Muscle of leg (tissue), 16 donors: ENCODE measurements at places on chromosomes 6 and 20. TPM values are rescaled to one million over a fixed set of nuclear protein-coding genes. Genes with fewer than 3 reads are reported as not detected.

MATN4 gene
- 0.58 TPM for total RNA-seq

GRCh38 chr6:112027942-112028674, 25.8 kb upstream of the CCN6 start:
- H3K27ac ChIP-seq, result no peak overlapping the region
- H3K27me3 ChIP-seq, result no peaks in the 10 kb centered on the region
- H3K4me1 ChIP-seq, result peaks cover 22% of the 10 kb centered on the region
- no peaks in the 10 kb centered on the region for H3K36me3 ChIP-seq
- DNase-seq, result no peak

DNA sequence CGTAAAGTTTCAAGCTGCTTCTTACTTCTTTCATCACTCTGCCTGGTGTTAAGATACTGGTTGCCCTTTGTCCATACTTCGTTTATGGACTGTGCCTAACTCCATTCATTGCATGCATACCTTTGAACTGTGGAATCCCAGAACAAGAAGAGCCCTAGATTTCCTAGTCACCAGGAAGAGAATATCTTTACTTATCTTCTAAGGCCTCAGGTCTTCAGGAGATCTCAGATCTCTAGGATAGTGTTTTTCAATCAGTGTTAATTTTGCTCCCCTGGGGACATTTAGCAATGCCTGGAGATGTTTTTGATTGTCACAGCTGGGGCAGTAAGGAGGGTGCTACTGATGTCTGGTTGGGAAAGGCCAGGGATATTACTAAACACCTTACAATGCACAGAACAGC, 35.5 kb upstream of the GJA1 start:
- H3K27ac ChIP-seq, result no peak overlapping the region
- H3K36me3 ChIP-seq, result no peaks in the 10 kb centered on the region
- H3K4me1 ChIP-seq, result no peaks in the 10 kb centered on the region
- no peak overlapping the region for H3K4me3 ChIP-seq
- H3K27me3 ChIP-seq, result no peaks in the 10 kb centered on the region

- H3K27me3 ChIP-seq, result peaks cover 7% of the 10 kb centered on the region
- peaks cover 2% of the 10 kb centered on the region for H3K4me1 ChIP-seq
- H3K36me3 ChIP-seq, result no peaks in the 10 kb centered on the region
- no peak overlapping the region for H3K27ac ChIP-seq
These were observed 100.4 kb upstream of the MLN start for GRCh38 chr6:33904050-33904746.

DNA sequence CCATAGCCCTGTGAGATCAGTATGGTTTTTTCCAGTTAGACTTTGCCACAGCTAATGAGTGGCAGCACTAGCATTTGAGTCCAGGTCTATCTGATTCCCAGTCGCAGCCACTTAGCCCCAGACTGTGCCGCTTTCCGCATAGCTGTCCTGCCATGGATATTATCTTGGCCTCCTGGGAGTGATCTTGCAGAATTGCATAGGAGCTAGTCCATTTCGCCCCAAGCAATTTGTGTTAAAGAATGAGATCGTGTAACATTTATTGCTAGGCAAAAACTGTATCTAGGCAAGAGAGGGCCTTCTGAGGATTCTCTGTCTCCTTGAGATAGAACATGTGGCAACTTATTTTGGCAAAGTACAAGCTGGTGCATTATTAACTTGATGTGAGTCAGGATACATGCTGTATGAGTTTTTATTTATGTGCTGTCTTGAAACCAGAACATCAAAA, 74.2 kb downstream of the EZR start:
- DNase-seq, result no peak
- H3K36me3 ChIP-seq, result peaks cover 4% of the 10 kb centered on the region
- no peak overlapping the region for H3K4me3 ChIP-seq
- H3K4me1 ChIP-seq, result no peaks in the 10 kb centered on the region
- H3K27ac ChIP-seq, result no peak overlapping the region

DNA sequence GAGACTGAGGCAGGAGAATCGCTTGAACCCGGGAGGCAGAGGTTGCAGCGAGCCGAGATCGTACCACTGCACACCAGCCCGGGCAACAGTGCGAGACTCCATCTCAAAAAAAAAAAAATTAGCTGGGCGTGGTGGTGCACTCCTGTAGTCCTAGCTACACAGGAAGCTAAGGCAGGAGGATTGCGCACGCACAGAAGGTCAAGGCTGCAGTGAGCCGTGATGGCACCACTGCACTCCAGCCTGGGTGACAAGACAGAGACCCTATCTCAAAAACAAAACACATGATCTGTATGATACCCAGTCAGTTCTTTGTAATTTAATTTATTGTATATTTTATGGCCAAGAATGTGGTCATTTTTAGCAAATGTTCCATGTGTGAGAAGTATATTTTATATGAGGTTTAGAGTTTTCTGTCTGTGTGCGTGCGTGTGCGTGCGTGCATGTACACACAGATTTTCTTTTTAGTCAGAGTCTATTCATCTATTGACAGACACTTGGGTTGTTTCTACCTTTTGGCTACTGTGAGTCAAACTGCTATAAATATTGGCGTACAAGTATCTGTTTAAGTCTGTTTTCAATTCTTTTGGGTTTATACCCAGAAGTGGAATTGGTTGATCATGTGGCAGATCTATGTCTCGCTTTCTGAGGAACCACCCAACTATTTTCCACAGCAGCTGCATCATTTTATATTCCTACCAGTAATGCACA, 22.2 kb upstream of the MYL9 start:
- no peak overlapping the region for H3K27ac ChIP-seq
- no peaks in the 10 kb centered on the region for H3K4me1 ChIP-seq
- no peaks in the 10 kb centered on the region for H3K27me3 ChIP-seq
- no peak overlapping the region for H3K4me3 ChIP-seq
- DNase-seq, result no peak

- no peak overlapping the region for H3K27ac ChIP-seq
- no peak overlapping the region for H3K4me3 ChIP-seq
- peaks cover 11% of the 10 kb centered on the region for H3K27me3 ChIP-seq
These were observed 14.2 kb upstream of the BNIP5 start for GRCh38 chr6:36350681-36351571.

DNA sequence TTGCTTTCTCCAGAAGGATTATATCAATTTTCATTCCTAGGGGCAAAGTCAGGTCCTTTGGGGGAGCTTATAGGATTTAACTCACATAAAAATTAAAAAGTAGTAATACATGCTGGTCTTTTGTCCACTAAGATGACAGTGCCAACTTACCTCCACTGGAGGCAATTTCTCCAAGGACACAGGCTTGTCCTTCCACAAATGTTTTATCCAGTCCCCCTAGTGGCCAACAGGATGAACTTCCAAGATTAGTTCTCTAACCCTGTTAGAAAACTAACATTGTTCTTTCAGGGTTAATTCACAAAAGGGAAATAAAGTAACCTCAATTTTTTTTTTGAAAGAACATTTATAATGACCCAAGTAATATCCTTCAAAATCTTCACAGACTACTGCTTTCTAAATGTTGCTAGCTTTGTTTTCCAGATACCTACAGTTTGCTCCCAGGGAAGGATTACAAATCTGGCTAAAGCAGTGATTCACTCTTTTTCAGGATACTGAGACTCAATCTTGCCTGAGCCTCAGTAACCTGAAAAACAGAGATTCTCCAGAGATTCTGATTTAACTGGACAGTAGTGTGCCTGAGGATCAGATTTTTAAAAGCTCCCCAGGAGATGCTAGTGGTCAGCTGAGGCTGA, 31.7 kb upstream of the UBR2 start:
- no peaks in the 10 kb centered on the region for H3K27me3 ChIP-seq
- peak; percentile 62 for DNase-seq
- H3K4me3 ChIP-seq, result no peak overlapping the region
- no peak overlapping the region for H3K27ac ChIP-seq
- H3K4me1 ChIP-seq, result no peaks in the 10 kb centered on the region

DNA sequence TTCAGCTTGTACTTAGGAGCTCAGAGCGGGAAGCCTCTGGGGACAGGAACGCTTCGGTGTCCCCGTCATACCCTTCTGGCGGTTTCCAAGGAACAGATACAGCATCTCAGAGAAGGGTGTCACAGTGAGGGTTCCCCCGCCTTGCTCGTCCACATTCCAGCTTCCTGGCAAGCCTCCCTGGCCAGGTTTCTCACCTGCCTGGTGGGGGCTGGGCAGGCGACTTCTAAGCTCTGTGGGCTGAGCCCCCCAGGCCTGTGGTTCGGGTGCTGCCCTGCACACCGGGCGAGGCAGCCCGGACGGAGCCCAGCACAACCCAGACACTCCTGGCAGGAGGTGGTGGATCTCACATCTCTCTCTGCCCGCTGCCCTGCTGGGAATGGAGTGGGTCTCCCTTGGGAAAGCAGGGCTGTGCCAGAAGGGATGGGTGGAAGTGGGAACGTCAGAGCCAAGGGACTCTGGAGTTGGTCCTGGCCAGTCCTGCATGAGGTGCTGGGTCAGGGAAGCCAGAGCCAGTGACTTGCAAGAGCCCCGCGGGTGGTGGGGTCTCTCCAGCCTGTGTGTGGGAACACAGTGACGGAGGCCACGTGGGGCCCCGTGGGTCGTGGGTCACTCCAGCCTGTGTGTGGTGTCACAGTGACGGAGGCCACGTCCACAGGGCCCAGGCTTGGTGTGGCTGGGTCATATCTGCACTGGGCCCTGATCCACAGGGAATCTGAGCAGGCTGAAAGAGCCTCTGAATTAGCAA, 47.7 kb upstream of the SMOC2 start:
- DNase-seq, result no peak
- no peaks in the 10 kb centered on the region for H3K36me3 ChIP-seq
- H3K27me3 ChIP-seq, result peaks cover 7% of the 10 kb centered on the region
- no peak overlapping the region for H3K4me3 ChIP-seq

SLC17A1 gene
- total RNA-seq, result not detected

DNA sequence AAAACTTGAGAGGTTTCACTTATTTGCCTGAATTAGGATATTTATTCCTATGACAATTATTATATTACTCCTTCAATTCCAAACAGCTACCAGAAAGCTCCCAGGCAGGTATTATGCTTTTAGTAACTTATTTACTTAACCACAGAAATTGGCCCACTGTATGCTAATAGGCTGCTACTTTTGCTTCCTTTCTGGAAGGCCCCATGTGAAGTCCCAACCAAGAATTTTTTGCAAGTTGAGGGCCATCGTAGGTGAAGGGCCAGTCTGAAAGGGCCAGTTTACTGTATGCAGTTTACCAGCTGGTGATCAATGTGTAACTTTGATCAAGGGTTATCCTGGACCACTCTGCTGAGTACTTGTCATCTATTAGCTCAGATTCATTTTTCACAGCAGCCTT, 45.0 kb downstream of the EDN1 start:
- no peak for DNase-seq
- no peak overlapping the region for H3K4me3 ChIP-seq

- H3K4me3 ChIP-seq, result no peak overlapping the region
- H3K36me3 ChIP-seq, result peaks cover 8% of the 10 kb centered on the region
- H3K27me3 ChIP-seq, result no peaks in the 10 kb centered on the region
- H3K27ac ChIP-seq, result no peak overlapping the region
- no peaks in the 10 kb centered on the region for H3K4me1 ChIP-seq
- no peak for DNase-seq
These were observed 19.8 kb upstream of the FANCE start for GRCh38 chr6:35432291-35432690.

ROS1 gene
- total RNA-seq, result 0.04 TPM

GRCh38 chr6:27188061-27188884, 59.2 kb upstream of the PRSS16 start:
- peaks cover 10% of the 10 kb centered on the region for H3K27me3 ChIP-seq
- DNase-seq, result peak; percentile 92
- peak overlapping the region; percentile 84 for H3K4me3 ChIP-seq
- no peaks in the 10 kb centered on the region for H3K36me3 ChIP-seq
- H3K27ac ChIP-seq, result peak overlapping the region; percentile 93

DNA sequence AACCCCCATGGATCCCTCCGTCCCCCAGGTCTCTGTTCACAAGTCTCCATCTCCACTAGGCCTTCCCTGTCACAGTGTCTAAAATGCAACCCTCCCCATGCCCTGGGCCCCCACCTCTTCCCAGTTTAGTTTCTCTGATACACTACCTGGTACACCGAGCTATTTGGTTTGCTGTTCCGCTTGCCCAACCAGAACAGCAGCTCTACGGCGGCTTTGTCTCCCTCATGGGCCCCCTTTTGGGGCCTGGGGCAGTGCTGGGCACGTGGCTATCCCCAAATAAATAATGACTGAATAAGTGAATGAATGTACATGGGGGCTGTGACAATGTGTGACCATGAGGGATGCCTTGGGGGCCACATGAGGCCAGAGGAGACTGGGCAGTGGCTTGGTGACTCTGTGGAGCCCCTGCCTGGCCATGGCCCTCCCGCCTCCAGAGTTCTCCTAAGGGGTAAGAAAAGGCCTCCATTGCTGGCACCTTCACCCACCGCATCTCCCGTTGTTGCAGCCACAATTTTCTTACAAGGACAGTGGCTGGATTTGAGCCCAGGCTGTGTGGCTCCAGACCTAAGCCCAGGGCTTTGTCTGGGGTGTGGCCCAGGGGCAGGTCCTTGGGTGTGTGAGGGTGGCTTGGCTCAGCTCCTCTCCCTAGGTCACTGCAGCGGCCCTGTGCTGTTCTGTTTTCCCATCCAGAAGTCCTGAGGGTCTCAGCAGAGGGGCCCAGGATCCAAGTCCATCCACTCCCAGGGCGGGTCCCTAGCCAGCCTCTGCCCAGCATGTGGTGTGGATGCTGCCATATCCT, 408.5 kb upstream of the SULF2 start:
- peaks cover 12% of the 10 kb centered on the region for H3K27me3 ChIP-seq
- no peak overlapping the region for H3K4me3 ChIP-seq
- H3K4me1 ChIP-seq, result peaks cover 14% of the 10 kb centered on the region
- no peak for DNase-seq
- no peak overlapping the region for H3K27ac ChIP-seq

GRCh38 chr20:53069132-53069531, 97.0 kb downstream of the TSHZ2 start:
- no peaks in the 10 kb centered on the region for H3K36me3 ChIP-seq
- H3K4me3 ChIP-seq, result no peak overlapping the region
- no peak overlapping the region for H3K27ac ChIP-seq
- H3K27me3 ChIP-seq, result no peaks in the 10 kb centered on the region
- no peaks in the 10 kb centered on the region for H3K4me1 ChIP-seq
- DNase-seq, result no peak

DNA sequence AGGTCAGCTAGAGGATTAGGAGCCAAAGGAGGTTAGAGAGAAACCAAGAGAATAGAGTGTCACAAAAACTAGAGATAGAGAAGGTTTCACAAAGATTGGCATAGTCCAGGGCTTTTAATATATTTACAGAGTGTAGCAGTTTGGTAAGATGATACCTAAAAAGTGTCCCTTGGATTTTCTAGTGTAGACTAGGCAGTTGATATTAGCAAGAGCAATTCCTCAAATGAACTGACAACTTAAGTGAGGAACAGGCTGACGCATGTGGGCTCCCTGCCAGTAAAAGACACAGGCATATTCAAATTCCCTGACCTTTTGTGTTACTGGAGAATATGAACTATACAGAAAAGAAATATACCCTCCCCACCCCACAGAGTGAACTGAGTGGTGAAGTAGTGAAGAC, 40.1 kb downstream of the VTA1 start:
- H3K27me3 ChIP-seq, result no peaks in the 10 kb centered on the region
- H3K27ac ChIP-seq, result no peak overlapping the region
- no peaks in the 10 kb centered on the region for H3K4me1 ChIP-seq
- DNase-seq, result peak; percentile 49
- no peak overlapping the region for H3K4me3 ChIP-seq
